Activated B cell treated with CpG ODN at 0.5 μM for 24 hours (primary cell): ENCODE measurements at places on chromosomes 4 and X. TPM values are rescaled to one million over a fixed set of nuclear protein-coding genes. Genes with fewer than 3 reads are reported as not detected.

Gene CSN1S1
- total RNA-seq = not detected in 2 replicates

Gene ADGRG2
- not detected in 2 replicates for total RNA-seq

DNA sequence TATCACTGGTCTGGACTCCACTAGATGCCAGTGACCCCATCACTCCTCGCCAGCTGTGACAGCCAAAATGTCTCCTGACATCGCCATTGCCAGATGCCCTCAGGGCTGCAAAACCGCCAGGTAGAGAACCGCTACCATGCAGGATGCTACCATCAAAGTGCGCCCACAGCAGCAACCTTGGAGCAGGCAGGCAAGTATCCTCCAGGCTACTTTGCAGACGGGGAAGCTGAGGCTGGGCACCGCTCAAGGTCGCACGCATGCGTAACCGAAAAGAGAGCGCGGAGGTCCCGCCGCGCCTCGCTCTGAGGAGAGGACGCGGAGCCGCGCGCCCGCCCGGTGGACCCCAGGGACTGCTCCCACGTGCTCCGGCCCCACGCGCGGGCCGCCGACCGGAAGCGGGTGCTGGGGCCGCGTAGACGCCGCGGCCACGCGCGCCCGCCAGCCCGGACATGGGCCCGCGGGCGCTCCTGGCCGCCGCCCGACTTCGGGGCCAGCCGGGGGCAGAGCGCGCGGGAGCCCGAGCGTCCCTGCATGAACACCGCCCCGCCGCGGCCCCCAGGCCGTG is at the start of gene STS:
STS (plus strand) TSS at position 300 of the 565 bp plus-strand sequence. CDS start 105,488 bp downstream, outside the sequence.
- DNase-seq = no peak

DNA sequence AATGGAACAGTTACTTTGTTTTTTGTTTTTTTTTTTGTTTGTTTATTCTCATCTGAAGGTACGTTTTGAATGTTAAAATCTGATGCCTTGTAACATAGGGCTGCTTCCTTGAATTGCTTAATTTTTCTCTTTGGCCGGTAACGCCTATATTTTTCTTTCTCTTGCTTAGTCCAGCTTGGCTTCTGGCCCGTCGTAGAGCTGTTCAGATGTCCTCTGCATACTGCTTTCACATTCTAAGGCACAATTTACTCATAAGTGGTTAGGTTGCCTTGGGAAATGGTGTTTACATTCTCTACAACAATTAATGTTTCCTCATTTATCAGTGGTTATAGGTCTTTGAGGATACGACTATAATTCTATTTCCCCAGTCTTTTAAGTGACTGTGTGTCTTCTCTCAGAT is 7.9 kb downstream of the NONO start:
- no peak for DNase-seq
